ENCODE measurements at places on chromosomes 11 and 22.

DNA sequence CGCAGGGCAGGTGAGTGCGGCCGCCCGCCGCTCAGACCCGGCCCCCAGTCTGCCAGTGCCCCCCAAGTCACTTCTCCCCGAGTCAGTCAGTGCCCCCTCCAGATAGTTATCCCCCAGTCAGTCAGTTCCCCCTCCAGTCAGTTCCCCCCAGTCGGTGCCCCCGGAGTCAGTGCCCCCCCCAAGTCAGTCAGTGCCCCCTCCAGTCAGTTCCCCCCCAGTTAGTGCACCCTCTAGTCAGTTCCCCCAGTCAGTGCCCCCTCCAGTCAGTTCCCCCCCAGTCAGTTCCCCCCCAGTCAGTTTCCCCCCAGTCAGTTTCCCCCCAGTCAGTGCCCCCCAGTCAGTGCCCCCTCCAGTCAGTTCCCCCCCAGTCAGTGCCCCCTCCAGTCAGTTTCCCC lies 411 bp downstream of the PPP6R2 start:
- DNase-seq: no peak

DNA sequence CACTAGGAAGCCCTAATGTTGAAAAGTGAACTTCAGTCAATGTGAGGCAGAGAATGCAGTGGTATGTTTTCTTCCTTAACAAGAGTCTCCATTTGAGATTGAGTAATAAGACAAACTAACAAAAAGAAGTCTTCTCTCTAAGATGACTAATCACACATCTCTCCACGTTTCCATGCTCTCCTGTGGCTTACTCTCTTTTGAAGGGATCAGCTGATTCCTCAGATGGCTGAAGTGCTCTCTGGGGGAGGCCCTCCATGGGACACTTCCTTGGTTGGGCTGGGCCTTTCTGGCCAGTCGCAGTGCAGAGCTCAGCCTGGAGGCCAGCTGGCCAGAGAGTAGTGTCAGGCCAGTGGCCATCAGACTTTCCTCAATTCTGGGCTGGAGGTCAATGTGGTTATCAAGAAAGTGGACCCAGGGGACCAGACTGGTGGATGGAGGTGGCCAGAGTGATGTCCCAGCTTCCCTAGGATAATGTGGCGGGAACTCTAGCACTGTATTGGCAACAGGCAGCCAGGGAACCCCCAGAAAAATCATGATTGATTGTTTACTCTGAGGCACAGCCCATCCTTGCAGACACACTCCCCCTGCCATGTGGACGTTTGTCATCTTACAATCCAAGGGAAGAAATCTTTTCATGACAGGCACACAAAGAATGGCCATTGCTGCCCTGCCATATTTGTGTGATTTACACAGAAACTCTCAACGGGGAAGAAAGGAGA lies 14.5 kb downstream of the CSRP3 start:
- no peak for DNase-seq

GRCh38 chr11:69700278-69701140 lies 3.3 kb downstream of the FGF19 start:
- no peak for DNase-seq

- DNase-seq: no peak
Observed at GRCh38 chr22:49977578-49977977, 17.0 kb downstream of the PIM3 start.

DNA sequence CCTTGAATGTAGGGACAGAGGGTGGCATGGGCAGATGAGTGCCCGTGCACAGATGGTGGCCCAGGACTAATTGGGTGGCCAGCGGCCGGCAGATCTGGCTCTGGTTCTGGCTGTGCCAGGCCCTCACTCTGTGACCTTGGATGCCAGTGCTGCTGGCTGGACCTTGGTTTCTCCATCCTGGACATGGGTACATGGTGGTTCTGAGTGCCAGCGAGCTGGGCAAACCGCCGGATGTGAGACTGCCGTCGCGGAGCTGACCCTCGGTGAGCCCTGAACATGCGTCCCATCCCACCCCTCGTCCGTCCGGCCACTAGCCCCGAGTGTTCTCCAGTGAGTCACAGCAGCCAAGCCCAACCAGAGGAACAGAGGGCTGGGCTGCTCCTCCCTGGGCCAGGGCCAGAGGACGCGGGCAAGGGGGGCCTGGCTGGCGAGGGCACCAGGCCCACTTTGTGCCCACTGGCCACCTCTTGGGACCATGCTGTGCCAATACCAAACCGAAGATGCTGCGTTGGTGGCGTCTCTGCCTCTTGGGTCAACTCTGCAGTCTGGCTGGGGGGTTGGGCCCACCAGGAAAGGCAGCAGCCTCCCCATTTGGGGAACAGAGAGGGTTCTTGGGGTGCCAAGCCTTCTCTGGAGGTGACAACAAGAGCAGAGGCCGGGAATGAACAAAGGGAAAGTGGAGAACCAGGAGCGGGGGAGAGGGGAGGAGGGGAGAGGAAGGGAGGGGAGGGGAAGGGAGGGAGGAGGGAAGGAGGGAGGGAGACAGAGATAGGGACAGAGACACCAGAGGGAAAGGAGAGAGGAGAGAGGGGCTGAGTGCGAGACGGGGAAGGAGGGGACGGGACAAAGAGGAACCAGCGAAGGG lies 10.7 kb downstream of the LSP1 start:
- no peak for DNase-seq

DNA sequence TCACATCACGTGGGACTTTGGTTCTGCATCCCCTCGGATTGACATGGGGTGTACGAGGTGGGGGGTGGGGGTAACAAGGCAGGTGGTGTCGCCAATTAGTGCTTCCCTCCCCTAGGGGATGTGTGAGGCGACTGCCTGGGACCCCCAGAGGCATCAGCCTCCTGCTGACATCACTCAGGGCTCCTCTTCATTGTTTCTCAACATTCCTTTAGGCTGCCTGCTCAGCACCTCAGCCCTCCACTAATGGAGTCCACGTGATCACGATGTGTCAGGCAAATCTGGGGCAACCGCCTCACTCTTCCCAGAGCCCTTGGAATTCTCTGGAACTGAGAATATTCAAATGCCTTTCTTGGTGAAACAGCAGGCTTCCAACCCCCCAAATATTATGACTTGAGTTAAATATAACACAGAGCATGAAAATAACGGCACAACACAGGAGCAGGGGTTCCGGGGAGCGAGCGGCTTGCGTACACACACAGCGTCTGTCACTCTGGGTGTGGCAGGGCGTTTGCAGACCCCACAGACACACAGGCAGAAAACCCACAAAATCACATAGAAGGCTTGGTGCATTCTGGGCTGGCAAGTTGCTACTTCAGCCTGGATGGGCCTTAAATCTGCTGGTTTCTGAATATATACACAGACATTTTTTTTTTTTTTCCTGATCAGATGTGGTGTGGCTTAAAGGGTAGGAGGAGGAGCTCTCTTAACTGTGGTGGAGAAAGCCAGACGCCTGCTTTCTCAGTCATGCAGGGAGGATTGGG lies 170.1 kb upstream of the CADM1 start:
- no peak for DNase-seq

Data from D721Med (cell line).